Chondrocyte (in vitro differentiated cells): ENCODE measurements at places on chromosomes 1 and 21. TPM values are rescaled to one million over a fixed set of nuclear protein-coding genes. Genes with fewer than 3 reads are reported as not detected.

GRCh38 chr1:99533909-99534637, 111.8 kb upstream of the PALMD start:
- peaks cover 33% of the 10 kb centered on the region for H3K4me1 ChIP-seq
- no peaks in the 10 kb centered on the region for H3K36me3 ChIP-seq
- no peak for DNase-seq
- H3K27me3 ChIP-seq, result no peaks in the 10 kb centered on the region
- H3K27ac ChIP-seq, result peak overlapping the region; percentile 73

DNA sequence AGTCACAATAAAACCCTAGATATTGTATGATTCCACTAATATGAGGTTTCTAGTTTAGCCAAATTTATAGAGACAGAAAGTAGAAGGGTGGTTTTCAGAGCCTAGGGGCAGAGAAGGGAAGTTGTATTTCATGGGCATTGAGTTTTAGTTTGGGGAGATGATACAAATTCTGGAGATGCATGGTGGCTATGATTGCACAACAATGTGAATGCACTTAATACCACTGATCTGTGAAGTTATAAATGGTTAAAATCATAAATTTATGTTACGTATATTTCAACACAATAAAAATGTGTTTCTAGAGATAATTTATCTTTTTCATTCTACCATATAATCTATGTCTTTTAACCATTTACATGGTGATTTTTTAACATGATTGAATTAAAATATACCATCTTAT, 779.3 kb upstream of the BRINP3 start:
- DNase-seq, result no peak
- no peaks in the 10 kb centered on the region for H3K27me3 ChIP-seq
- no peaks in the 10 kb centered on the region for H3K4me1 ChIP-seq
- no peaks in the 10 kb centered on the region for H3K36me3 ChIP-seq
- H3K4me3 ChIP-seq, result no peak overlapping the region

GRCh38 chr1:25922056-25922970, 16.1 kb upstream of the STMN1 start:
- no peaks in the 10 kb centered on the region for H3K36me3 ChIP-seq
- H3K4me1 ChIP-seq, result peaks cover 28% of the 10 kb centered on the region
- DNase-seq, result no peak
- H3K4me3 ChIP-seq, result peak overlapping the region; percentile 71
- H3K27ac ChIP-seq, result peak overlapping the region; percentile 65

DNA sequence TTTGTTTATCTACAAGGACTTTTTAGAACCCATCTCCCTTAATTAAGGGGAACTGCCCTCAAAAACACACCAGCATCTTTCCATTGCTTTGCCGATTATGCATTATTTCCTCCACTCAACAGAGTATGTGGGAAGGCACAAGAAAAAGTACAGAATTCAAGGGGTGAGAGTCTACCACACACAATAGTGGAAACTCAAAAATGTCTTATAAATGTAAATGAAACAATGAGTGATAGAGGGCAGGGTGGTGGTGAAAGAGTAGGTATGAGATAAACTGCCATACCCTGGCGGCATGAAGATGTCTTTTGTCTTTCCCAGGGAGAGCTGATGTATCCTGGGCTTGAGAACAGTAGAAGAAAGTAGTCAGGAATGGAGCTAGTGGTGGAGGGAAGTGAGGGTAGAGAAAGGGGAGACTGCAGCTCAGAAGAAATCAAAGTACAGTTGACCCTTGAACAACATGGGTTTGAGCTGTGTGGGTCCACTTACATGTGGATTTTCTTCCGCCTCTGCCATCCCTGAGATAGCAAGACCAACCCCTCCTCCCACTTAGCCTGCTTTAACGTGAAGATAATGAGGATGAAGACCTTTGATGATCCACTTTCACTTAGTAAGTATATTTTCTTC, 24.4 kb downstream of the CD58 start:
- peaks cover 14% of the 10 kb centered on the region for H3K36me3 ChIP-seq
- no peaks in the 10 kb centered on the region for H3K27me3 ChIP-seq
- H3K4me3 ChIP-seq, result no peak overlapping the region
- peaks cover 7% of the 10 kb centered on the region for H3K4me1 ChIP-seq

Gene CENPF
- 9.4 to 22.3 TPM (median 19.8 TPM) in 3 replicates for total RNA-seq

Gene PRAMEF11
- total RNA-seq, result not detected in 3 replicates
